ENCODE measurements at places on chromosomes 4 and X. TPM values are rescaled to one million over a fixed set of nuclear protein-coding genes. Genes with fewer than 3 reads are reported as not detected.

Gene VEGFC
- not detected for total RNA-seq

DNA sequence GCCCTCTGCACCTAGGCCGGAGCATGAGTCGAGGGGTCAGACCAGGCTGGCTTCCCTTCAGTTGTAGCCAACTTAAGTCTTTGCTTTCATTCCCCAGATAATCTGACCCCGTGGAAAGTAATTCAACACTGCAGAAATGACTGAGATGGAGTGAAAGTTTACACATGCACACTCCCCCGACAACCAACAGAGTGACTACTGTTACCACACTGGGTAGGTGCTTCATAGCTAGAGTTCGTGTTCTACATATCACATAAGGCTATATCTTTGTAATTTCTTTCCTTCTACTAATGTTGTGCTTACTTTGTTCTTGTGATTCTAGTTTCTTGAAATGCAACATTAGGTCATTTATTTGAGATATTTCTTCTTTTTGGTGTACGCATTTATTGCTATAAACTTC, 7.2 kb upstream of the CTAG2 start:
- no peaks in the 10 kb centered on the region for H3K36me3 ChIP-seq
- H3K4me3 ChIP-seq, result no peak overlapping the region
- no peaks in the 10 kb centered on the region for H3K27me3 ChIP-seq
- H3K4me1 ChIP-seq, result peaks cover 2% of the 10 kb centered on the region
- no peak overlapping the region for H3K27ac ChIP-seq

DNA sequence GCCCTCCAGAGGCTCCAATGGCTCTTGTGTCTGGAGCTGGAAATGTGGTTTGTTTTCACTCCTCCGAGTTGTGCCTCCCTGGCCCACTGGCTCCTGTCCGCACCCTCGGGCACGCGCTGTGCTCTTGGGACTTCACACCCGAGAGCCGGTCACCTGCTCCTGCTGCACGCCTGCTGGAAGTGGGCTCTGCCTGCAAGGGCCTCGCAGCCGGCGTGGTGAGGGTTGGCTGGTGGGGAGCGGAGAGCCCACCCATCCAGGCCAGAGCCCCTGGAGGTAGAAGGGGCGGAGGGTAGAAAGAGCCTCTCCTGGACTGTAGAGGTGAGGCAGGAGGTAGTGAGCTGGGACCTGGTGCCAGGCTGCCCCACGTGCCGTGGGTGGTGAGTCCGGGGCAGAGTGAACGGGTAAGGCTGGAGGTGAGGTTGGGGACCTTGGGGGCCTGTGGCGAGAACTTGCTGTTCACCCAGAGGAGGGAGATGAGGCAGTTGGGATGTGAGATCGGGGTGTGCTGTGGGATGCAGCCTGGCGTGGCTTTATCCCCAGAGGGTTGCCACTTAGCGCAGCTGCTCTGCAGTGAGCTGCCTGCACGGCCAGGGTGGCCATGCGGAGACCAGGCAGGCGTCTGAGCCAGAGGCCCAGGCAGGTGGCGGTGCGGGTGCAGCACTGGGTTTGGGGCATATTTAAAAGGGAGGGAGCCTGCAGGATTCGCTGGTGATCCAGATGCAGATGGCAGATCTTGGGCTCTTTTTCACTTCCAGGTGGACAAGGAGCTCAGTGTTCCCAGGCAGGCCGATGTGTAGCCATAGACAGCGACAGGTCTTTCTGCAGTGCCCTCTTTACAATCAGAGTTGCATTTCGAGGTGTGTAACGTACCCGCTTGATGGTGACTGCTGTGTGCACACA, 48.8 kb downstream of the PCGF3 start:
- H3K4me3 ChIP-seq, result no peak overlapping the region
- H3K27ac ChIP-seq, result no peak overlapping the region
- H3K4me1 ChIP-seq, result no peaks in the 10 kb centered on the region
- no peaks in the 10 kb centered on the region for H3K27me3 ChIP-seq
- H3K36me3 ChIP-seq, result peaks cover 20% of the 10 kb centered on the region

GRCh38 chr4:101853691-101854090, 63.2 kb downstream of the BANK1 start:
- DNase-seq, result no peak
- H3K4me3 ChIP-seq, result no peak overlapping the region
- no peaks in the 10 kb centered on the region for H3K36me3 ChIP-seq
- no peak overlapping the region for H3K27ac ChIP-seq

DNA sequence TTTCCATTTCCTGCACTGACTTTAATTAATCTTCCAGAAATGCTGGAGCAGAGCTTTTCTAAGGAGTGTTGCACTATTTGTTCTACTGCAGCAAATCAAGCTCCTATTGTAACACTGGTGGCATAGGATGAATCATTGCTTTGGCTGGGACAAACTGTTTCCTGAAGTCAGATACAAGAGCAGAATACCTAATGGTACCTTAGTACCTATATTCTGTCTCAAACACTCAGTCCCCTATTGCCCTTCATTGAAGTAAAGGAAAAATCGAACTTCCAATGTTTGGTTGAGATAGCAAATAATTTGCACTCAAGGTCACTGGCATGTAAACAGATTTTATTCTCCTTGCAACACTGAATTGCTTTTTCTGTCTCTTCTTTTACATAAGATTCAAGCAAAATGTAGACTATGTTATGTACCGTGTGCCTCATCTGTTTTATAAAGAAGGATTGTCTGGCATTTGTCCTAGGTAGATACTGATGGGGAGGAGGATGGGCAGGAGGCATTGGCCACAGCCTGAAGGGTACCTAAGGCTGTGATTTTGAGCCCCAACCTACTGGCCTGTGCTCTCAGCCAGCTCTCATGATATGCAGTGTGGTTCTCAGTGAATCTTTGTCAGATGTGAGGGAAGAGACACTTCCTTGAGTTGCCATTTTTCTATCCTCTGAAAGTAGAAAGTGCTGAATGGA, 141.6 kb downstream of the AASDH start:
- no peaks in the 10 kb centered on the region for H3K4me1 ChIP-seq
- peaks cover 31% of the 10 kb centered on the region for H3K27me3 ChIP-seq
- H3K36me3 ChIP-seq, result no peaks in the 10 kb centered on the region
- H3K4me3 ChIP-seq, result no peak overlapping the region
- DNase-seq, result no peak
- H3K27ac ChIP-seq, result no peak overlapping the region

Gene ATP2B3
- not detected for total RNA-seq

DNA sequence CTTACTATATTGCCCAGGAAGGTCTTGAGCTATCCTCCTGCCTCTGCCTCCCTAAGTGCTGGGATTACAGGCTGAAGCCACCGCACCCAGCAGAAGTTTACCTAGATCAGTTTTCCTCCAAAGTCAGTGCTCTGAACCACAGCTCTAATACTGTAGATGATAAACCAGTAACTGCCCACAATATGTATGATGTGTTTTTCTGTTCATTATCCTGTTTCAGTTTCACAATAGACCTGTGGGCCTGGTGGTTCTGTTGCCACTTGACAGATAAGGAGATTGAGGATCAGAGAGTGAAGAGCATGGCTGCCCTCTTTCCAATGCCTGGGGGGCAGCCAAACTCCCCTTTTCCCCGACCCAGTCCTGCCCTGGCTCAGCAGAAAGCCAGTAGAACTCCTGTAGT, 87.0 kb downstream of the EFNB1 start:
- H3K27me3 ChIP-seq, result peaks cover 4% of the 10 kb centered on the region
- DNase-seq, result no peak
- H3K4me3 ChIP-seq, result no peak overlapping the region
- H3K4me1 ChIP-seq, result peaks cover 2% of the 10 kb centered on the region

DNA sequence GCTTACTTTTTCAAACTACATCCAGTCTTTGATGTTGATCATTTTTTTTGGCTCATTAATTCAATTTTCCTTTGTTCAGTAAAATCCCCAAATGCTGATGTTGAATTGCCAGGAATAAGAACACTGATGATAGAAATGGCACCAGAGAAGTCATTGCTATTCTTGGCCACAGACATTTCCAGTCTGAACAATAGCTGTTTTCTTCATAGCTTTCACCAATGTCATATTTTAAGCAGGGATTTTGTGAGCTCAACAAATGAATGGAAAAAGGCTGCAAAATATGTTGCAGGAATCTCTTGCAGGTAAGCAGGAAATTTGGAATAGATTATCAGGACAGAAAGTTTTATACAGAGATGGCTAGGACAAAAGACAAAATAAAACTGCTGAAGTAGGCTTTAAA, 40.5 kb upstream of the GLRB start:
- DNase-seq, result no peak
- no peaks in the 10 kb centered on the region for H3K36me3 ChIP-seq
- H3K27ac ChIP-seq, result no peak overlapping the region
- no peak overlapping the region for H3K4me3 ChIP-seq
- H3K4me1 ChIP-seq, result no peaks in the 10 kb centered on the region

Gene TGIF2LX
- total RNA-seq, result not detected

DNA sequence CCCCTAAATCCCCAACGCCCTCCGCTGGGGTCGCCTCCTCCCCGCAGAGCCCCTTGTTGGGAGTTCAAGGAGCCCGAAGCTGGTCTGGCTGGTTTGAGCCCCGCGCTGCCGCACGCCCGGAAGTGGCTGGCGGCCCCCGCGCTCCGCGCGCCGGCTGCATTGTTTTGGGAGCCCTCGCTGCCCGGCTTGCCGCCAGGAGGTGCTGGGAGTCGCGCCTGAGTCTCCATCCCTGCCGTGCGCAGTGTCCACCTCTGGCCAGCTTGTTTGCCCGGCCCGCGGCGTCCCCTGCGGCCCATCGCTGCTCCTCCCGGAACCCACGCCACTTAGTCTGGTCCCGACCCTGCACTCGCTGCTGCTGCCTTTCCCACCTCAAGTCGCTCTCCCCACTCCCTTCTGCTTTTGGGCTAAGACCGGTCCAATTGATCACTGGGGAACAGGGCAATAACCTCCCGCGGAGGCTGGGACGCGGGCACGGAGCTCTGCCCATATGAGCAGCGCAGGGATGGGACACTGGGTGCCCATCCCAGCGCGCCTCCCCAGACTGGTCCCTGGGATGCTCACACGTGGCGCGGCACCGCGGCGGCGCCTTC, 2.2 kb upstream of the SFRP2 start:
- peak overlapping the region; percentile 74 for H3K4me3 ChIP-seq
- H3K4me1 ChIP-seq, result peaks cover 23% of the 10 kb centered on the region
- H3K36me3 ChIP-seq, result no peaks in the 10 kb centered on the region
- DNase-seq, result peak; percentile 72
- H3K27me3 ChIP-seq, result peaks cover 92% of the 10 kb centered on the region
- no peak overlapping the region for H3K27ac ChIP-seq

Gene OR13H1
- total RNA-seq, result not detected

DNA sequence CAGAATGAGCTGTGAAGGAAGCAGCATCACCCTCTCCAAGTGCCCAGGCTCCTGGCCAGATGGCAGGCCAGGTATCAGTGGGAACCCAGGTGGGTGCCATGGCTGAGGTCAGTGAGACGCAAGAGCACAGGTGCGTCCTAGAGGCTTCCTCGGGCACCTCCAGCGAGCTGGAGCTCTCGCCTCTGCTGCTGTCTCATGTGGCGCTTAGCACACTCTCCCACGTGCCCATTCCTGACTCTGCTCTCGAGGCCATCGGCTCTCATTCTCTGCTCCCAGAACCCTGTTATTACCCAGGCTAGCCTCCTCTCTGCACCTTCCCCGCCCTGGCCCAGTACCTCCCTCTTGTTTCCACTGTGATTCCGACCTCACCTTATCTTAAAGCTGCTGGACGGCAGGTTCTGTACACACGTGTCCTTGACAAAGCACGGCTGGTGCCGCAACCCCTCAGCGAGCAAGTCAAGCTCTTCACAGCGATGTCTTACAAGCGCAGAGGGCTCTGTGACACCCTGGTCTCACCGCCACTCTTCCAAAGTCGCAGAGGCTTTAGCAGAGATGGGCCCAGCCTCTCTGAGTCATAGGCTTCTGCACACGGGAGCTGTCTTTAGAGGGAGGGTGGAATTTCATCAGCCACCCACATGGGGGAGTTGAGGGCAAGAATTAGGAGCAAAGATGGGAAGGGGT, 15.4 kb upstream of the MSANTD1 start:
- H3K4me3 ChIP-seq, result no peak overlapping the region
- H3K4me1 ChIP-seq, result no peaks in the 10 kb centered on the region
- no peak for DNase-seq

GRCh38 chr4:159185591-159186023, 82.7 kb downstream of the RAPGEF2 start:
- H3K4me3 ChIP-seq, result no peak overlapping the region
- DNase-seq, result no peak
- H3K4me1 ChIP-seq, result peaks cover 7% of the 10 kb centered on the region

DNA sequence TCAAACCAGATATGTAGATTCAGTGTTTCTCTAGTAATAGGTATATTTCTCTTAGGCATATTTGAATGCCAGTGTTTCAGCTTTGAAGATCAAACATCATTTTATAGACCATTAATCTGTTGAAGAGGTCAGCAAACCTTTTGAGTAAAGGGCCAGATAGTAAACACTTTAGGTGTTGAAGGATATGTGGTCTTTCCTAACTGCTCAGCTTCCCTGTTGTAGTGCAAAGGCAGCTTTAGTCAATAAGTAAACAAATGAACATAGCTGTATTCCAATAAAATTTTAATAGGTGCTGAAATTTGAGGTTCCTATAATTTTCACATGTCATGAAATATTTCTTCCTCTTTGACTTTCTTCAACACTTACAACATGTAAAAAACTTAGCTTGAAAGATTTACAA, 201.6 kb downstream of the ADGRL3 start:
- no peaks in the 10 kb centered on the region for H3K27me3 ChIP-seq
- no peaks in the 10 kb centered on the region for H3K4me1 ChIP-seq
- no peak overlapping the region for H3K27ac ChIP-seq
- no peaks in the 10 kb centered on the region for H3K36me3 ChIP-seq
- no peak overlapping the region for H3K4me3 ChIP-seq

Gene GPRASP1
- total RNA-seq, result 0.96 TPM

- no peak overlapping the region for H3K4me3 ChIP-seq
- H3K36me3 ChIP-seq, result no peaks in the 10 kb centered on the region
- peaks cover 6% of the 10 kb centered on the region for H3K27me3 ChIP-seq
- H3K4me1 ChIP-seq, result no peaks in the 10 kb centered on the region
- H3K27ac ChIP-seq, result no peak overlapping the region
These were observed 56.2 kb downstream of the SMIM20 start for GRCh38 chr4:25970226-25970675.

DNA sequence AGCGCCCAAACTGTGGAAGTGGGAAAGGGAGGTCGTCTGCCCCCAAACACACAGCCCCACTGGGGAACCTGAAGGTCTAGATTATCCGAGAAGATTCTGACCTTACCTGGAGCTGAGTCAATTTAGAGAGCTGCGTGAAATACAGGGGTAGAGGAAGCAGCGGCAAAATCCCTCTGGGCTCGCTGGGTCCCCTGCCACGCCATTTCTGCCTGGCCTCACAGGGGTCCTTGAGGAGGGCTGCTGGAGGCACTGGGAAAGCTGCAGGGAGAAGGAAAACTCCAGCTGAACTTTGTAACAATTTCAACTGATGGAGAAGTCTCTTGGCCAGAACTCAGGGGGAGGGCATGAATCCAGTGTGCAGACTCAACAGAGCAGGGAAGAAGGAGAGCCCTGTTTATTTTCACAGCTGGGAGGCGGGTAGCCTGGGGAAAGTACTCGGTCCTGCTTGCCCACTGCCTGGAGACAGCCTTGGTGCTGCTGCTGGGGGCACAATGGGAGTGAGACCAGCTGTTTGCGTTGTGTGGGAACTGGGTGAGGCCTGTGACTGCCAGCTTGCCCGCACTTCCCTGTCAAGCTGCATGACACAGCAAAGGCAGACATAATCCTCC, 93.2 kb upstream of the MAPK10 start:
- H3K4me3 ChIP-seq, result no peak overlapping the region
- H3K4me1 ChIP-seq, result peaks cover 3% of the 10 kb centered on the region
- DNase-seq, result no peak
- no peak overlapping the region for H3K27ac ChIP-seq
- H3K27me3 ChIP-seq, result peaks cover 10% of the 10 kb centered on the region
- H3K36me3 ChIP-seq, result no peaks in the 10 kb centered on the region

Gene KIAA0232
- total RNA-seq, result 16.7 TPM

- H3K4me3 ChIP-seq, result no peak overlapping the region
- H3K27me3 ChIP-seq, result no peaks in the 10 kb centered on the region
- no peaks in the 10 kb centered on the region for H3K4me1 ChIP-seq
These were observed 29.2 kb upstream of the NPY2R start for GRCh38 chr4:155179216-155179615.

Gene PAGE5
- not detected for total RNA-seq

- H3K4me3 ChIP-seq, result no peak overlapping the region
- no peak for DNase-seq
- peaks cover 5% of the 10 kb centered on the region for H3K4me1 ChIP-seq
- H3K27ac ChIP-seq, result no peak overlapping the region
These were observed 4.3 kb downstream of the ESX1 start for GRCh38 chrX:104250470-104250869.

Data from activated CD4-positive, alpha-beta T cell treated with anti-CD3 and anti-CD28 coated beads, Interleukin-2, amount 10 ng/mL, durations not matched to agents 24 days and 14 days (primary cell).